Stimulated activated CD8-positive, alpha-beta memory T cell treated with anti-CD3 and anti-CD28 coated beads, Interleukin-15, amount 100 ng/mL, for 48 hours (primary cell): ENCODE measurements at places on chromosomes 2 and 18.

- no peak for DNase-seq
These were observed 5.8 kb upstream of the RNU4ATAC start for GRCh38 chr2:121524685-121525425.

GRCh38 chr2:183195397-183195796, 71.2 kb downstream of the NUP35 start:
- DNase-seq = no peak

DNA sequence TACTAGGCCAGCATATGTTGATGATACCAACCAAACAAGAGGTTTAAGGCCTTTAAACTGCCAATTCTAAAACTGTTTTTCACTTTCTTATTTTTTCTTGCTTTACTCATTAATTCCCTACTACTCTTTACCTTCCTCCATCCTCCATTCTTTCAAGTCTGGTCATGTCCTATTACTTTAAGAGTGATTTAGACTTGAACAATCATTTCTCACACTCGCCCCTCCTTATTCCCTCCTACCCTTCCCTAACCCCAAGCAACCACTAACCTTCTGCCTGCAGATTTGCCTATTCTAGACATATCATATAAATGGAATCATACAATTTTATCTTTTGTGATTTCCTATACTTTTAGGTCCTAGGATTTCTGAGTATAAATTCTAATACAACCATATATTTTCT, 127.7 kb downstream of the USP34 start:
- DNase-seq = no peak

- DNase-seq = no peak
These were observed 48.0 kb upstream of the ANXA4 start for GRCh38 chr2:69693775-69694450.

- no peak for DNase-seq
These were observed 68.7 kb downstream of the STK39 start for GRCh38 chr2:168178520-168179324.

DNA sequence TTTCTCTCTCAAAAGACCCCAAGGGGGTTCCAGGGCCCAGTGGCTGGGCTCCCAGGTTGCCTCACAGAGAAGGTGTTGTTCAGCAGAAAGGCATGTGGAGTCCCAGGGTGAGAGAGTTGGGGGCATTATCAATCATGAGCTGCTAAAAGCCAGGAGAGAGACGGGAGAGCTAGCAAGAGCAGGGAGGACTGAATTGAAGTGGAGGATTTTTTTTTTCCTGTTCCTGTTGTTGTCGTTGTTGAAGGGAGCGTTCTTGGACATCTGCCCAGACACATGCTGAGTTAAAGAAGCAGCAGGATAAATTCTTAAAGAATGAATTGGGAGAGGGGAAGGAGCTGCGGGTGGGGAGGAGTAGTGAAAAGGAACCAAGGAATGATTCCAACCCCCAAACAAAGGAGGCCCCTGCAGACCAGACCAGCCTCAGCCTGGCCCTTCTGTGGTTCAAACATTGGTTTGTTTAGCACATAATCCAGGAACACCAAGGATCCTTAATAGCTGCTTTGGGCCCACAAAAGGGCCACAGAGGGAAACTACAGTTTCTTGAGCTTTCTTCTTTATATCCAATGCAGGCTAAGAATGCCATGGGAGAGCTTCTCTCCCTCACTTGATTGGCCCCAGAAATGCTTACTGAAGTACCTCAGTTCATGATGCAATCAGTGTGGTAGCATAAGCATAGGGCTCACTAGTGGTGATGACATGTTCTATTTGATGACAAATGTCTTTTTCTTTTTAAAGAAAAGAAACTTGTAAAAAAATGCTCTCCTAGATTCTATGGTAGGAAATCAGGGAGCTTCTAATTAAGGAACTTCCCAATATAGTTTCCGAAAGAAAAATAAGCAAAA, 146.0 kb downstream of the SETBP1 start:
- no peak for DNase-seq

GRCh38 chr2:148049284-148049683, 28.4 kb downstream of the MBD5 start:
- no peak for DNase-seq

DNA sequence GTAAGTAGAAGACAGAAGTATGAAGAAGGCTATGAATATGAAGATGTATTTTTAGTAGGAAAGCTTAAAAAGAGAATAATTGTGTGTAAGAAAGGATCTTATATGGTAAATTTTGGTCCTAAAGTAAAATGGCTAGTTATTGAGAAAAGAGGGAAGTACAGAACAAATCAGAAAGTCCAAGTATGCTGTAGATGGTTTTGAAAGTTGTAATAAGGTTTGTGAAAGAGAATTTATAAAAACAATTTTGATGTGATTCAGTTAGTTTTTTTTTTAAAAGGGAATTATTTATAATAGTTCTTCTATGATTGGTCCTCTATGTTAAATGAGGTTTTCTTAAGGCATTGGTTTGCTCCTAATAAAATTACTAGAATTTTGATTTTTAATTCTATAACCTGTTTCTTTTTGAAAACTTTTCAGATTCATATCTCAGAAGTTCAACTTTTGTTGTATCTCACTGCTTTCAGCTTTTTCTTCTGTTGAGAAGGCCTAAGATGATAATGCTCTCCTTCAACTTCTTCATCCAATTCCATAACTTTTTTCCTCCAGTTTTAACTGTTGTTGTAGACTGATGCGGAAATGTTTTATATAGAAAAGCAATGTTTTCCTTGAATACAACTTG, 322.7 kb downstream of the NOL4 start:
- DNase-seq = no peak

DNA sequence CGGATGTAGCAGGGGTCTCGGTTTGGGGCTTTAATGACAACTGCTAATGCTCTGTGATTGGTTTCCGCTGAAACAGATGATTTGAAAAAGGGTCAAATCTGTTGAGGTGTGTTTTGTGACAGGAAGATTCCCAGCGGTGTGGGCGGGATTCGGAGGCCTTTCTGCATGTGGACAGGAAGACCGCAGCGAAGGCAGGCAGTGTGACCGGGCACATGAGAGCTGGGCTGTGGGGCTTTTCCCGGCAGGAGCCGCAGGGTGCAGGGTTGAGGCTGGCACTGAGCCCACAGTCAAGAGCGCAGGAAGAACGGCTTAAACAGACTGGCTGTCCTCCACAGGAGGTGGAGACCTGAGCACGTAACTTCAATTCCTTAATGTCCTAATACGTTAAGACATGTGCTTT, 180.0 kb upstream of the TPO start:
- DNase-seq = no peak

- no peak for DNase-seq
These were observed 272.9 kb downstream of the CDH20 start for GRCh38 chr18:61606068-61606660.

- no peak for DNase-seq
These were observed 463.1 kb downstream of the TSN start for GRCh38 chr2:122218596-122218995.

DNA sequence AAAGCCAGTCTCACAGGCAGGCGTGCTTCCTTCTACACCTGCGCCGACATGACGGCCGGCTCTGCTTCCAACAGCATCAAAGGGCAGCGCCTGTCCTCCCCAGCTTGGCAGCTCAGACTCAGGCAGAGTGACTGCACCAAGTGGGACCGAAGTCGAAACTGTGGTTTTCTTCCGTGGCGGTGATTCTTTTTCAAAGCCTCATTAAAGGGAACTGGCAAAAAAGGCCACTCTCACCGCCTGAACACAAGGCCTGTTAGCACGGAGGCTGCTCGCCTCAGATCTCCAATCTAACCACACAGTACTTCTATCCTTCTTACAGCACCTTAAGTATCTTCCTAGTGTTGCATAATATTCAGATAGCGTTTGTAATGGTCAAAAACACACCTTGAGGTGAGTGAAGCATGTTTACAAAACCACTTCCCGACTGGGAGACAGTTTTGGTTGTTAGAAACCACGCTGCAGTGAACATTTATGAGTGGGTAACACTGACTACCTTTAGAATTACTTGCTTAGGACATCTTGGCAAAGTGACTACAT, 236.4 kb downstream of the HDAC4 start:
- DNase-seq = no peak

GRCh38 chr2:7116511-7116910, 199.3 kb downstream of the RNF144A start:
- DNase-seq = no peak

- no peak for DNase-seq
These were observed 229.0 kb downstream of the DYSF start for GRCh38 chr2:71682341-71682740.

- DNase-seq = no peak
These were observed 220.6 kb upstream of the CCDC68 start for GRCh38 chr18:55179835-55180234.

- DNase-seq = no peak
These were observed 31.3 kb downstream of the CSRNP3 start for GRCh38 chr2:165500816-165501215.

GRCh38 chr18:76346490-76347130, 148.4 kb downstream of the ZNF516 start:
- no peak for DNase-seq

GRCh38 chr18:79458131-79458838, 62.6 kb downstream of the NFATC1 start:
- no peak for DNase-seq

- no peak for DNase-seq
These were observed 5.1 kb upstream of the PPIG start for GRCh38 chr2:169579044-169579443.

DNA sequence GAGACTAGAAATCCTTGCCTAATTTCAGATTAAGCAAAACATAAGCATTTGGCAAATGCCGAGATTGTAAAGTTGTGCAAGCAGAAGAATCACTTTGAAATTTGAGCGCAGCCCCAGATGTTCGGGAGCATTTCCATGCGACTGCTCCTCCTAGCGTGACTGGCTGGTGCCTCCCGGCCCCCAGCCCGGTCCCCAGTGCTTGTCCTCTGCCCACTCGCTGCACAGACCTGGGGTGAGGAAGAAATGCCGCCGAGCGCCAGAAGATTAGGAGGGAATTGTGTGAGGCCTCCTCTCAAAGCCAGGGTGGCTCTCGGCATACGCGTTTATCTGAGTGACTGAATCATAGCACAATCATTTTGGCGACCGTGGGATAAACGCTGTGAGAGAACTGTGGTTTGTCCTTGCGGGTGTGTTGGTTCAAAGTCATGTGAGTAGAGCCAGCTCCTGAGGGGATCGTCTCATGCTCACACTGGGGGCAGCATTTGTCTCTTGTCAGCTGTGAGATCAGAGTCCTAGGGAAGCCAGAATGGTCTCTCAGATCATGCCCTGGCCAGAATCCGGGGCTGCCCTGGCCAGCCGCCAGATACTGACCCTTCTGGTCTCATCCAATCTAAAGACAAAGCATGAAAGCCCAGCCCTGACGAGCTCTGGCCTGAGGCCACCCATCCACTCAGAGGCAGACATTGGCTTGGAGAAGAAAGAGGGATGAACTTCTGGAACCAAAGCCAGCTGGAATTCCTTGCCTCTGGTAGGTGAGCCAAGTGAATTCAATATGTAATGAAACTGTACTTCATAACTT, 189.3 kb downstream of the SH3RF3 start:
- no peak for DNase-seq

- no peak for DNase-seq
These were observed 183.4 kb upstream of the RASGRP3 start for GRCh38 chr2:33292981-33293595.
